ENCODE measurements at places on chromosomes 2 and 18. TPM values are rescaled to one million over a fixed set of nuclear protein-coding genes. Genes with fewer than 3 reads are reported as not detected.

Gene COLEC12
- total RNA-seq: 6.4 TPM

Gene ZSWIM2
- total RNA-seq: not detected

- DNase-seq: no peak
Observed at GRCh38 chr18:28045176-28045810, 131.6 kb downstream of the CDH2 start.

DNA sequence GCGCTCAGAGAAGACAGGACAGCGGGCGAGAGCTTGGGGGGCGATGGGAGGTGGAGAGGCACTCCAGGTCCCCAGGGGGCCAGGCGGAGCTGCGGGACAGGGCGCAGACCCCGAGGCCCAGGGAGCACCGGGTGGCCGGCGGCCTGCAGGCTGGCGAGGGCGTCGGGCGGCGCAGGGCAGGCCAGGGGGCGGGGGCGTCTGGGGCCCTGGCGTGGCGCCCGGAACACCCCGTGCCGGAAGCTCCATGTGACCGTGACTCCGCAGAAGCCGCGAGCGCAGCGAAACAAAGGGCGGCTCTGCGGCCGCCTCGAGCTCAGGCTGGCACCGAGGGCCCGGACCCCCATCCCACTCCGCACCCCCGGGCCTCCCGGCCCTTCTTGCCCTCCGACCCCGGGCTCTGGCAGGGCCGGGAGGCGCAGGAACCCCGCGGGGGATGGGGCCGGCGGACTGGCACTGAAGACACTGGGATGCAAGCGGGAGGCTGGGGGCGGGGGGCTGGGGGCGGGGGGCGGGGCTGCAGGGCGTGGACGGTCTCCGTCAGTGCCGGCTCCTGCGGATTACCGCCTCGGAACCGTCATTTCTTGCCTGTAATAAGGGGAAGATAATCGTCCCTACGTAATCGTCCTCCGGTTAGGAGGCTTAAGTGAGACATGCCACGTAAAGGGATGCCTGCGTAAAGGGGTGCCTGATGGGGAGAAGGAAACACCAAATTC lies 19.1 kb downstream of the SH2D6 start:
- DNase-seq: peak; percentile 86

DNA sequence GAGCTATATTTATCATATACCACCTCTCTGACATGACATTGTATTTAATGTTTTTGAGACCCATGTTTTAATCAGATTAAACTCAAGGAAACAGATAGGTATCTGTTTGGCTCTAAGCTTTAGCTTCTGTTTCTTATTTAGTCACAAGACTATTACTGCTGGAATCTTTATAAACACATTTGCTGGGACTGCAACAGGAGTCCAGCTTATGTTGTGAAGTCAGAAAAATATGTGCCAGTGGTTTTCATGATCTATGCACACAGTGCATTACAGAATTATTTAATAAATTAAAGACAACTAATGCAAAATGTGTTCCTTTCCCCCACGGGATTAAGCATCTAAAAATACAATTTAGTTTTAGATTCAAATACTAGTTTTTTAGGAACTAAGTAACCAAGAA lies 338.9 kb downstream of the ZEB2 start:
- no peak for DNase-seq

DNA sequence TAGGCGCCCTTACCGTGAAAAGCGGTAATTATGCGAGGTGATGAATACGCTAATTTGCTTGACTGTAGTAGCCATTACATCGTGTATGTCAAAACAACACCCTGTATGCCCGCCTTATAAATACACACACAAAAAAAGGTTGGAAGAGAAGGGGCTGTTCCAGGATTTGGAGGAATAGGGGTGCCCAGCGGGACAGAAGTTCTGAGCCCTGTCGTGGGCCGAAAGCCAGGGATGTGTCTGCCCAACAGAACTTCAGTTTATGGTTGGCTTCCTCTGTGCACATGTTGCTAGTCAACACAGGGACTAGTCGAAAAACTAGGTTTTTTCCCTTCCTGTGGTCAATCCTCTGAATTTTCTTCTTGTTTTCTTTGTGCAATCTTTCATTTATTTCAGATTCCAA lies 182.5 kb downstream of the ACKR3 start:
- no peak for DNase-seq

DNA sequence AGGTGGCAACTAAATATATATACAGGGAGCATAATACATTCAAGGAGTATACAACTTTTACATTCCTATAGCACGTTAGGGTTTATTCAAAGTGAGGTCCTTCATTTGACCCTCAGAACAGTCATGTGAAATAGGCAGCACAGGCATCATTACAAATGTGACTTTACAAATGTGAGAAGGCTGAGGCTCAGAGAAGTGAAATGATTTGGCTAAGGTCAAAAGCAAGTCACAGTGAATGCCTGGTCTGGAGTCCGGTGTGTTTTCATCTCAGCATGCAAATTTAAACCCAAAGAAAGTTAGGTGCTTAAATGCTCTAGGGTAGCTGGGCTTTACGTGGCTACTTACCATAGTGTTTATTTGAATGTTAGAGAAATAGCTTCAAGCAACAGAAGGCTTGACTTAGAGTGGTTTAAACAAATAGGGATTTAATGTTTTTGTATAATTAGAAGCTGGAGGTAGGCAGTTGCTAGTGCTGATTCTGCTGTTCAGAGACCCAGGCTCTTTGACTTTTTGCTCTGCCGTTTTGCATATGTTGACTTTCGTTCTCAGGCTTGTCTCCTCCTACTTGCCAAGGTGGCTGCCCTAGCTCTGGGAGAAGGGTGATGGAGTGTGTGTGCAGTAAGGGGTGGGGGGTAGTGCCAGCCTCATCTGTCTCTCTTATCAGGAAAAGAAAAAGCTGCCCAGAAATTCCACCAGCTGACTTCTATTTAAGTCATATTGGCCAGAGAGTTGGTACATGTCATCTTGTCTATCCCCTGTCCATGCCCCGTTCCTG lies 89.2 kb downstream of the PLCL1 start:
- DNase-seq: no peak

- DNase-seq: no peak
Observed at GRCh38 chr2:53903011-53903410, 43.2 kb upstream of the GPR75 start.

Gene DPP4
- 30.1 TPM for total RNA-seq

GRCh38 chr2:159471340-159471739 lies 145.0 kb downstream of the BAZ2B start:
- no peak for DNase-seq

Measured in left colon (tissue), 2 donors.